ENCODE measurements at places on chromosomes 16 and 17.

DNA sequence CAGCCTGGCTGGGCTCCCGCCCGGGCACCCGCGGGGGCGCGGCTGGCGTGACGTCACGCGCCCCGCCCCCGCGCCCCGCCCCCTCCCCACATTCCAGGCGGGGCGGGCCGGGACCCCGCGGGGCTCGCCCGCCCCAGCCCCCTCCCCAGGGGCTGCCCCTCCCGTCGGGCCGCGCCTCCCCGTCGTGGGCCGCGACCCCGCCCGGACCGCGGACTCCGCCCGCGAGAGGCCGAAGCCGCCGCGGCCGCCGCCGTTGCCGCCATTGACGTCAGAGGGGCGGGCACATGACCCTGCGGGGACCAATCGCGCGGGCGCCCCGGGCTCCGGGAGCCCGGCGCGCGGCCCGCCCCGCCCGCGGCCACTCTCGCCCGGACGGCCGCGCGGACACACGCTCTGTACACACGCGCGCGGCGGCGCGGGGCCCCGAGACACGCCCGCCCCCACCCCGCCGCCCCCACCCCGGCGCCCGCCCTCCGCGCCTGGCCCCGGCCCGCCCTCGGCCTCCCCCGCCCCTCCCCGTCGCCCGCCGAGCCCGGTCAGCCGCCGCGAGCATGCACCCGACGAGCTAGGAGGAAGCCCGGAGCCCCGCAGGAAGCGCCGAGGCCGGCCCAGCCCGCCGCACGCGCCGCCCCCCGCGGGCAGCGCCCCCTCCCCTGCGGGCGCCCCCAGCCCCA is at the start of gene CMIP:
Gene CMIP (plus strand): TSS at position 361 of the 674 bp plus-strand sequence.
- peak; percentile 78 for DNase-seq

- peak; percentile 52 for DNase-seq
Measured at GRCh38 chr17:45021607-45022287, 29.7 kb downstream of the DCAKD start.

GRCh38 chr17:29791336-29792080 is 138.5 kb downstream of the SSH2 start:
- no peak for DNase-seq

DNA sequence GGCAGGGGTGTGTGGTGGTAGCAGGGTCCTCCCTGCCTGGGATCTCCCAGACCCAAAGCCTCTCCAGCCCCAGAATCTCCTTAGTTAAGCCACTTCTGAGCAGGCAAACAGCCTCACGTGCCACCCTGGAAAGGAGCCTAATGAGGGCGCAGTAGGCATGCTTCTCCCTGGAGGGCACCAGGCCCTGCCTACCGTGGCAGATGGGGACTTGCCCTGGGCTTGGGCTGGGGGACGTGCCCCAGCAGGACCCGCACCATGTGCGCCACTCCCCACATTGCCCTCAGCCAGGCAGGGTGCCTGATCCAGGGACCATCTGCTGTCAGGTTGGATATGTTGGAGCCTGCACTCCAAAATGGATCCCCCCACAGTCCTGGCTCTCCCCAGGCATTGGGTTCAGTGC is 14.2 kb downstream of the FAM83G start:
- DNase-seq = no peak

- no peak for DNase-seq
Measured at GRCh38 chr17:51463353-51463752, 203.0 kb downstream of the UTP18 start.

- DNase-seq = no peak
Measured at GRCh38 chr17:83138820-83139219, 59.4 kb downstream of the METRNL start.

- no peak for DNase-seq
Measured at GRCh38 chr17:78577296-78577695, at the start of gene DNAH17. Gene DNAH17 (minus strand): TSS chr17:78577396. CDS start chr17:78575057, 2,339 bp downstream.

DNA sequence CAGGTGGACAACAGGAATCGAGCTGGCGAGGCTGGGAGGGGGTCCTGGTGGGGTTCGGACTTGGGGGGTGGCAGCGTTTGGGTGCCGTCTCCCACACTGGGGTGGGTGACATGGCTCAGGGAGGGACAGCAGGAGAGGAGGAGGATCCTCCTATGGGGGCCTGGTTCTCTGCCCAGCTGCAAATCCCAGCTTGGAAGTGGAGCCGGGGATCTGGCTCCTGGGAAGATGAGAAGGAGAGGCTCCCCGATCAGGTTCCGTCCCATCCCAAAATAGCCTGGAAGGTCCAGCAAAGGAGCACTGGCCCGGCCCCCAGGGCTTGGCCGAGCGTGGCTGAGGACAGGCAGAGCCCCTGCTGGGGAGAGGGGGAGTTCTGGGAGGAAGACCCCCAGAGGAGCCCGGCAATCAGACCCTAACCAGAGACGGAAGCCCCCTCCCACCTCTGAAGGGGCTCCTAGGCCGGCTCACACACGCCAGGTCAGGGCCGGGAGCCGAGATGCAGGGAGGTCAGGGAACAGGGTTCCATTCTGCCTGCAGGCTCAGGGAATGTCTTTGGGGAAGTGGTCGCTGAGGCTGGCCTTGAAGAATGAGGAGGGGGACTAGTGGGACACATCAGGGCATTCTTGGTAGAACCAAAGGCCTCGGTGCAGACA is 143.7 kb downstream of the ENGASE start:
- no peak for DNase-seq

DNA sequence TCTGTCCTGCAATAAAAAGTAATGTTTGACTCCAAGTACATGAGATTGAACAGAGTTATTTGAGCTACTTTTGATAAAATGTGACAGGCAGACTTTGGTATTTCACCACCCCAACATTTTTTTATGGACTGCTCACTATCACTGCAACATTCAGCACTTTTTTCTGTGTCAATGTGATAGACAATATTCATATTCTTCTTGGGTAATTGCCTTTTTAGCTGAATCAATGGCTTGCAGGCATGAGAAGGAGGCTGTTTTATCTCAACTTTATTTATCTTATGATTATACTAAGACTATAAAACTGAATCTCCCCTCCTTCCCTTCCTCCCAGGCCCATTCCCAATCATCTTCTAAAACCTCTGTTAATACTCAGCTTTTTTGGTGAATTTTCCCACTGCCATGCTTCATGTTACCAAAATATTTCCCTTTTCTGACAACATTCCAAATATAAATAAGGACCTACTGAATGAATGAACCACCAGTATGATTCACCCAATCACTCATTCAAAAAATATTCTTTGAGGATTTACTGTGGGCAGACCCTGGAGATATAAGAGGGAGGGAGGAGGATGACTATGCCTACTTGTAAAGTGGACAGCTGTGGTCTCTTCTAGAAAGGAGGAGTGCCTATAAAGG is 67.6 kb downstream of the CDH13 start:
- DNase-seq = peak; percentile 58

GRCh38 chr16:10033556-10033955 is 148.7 kb downstream of the GRIN2A start:
- DNase-seq = no peak

- DNase-seq = peak; percentile 41
Measured at GRCh38 chr17:8681170-8681949, 50.8 kb upstream of the MYH10 start.

GRCh38 chr17:1203111-1203966 is 23.6 kb upstream of the ABR start:
- peak; percentile 42 for DNase-seq

DNA sequence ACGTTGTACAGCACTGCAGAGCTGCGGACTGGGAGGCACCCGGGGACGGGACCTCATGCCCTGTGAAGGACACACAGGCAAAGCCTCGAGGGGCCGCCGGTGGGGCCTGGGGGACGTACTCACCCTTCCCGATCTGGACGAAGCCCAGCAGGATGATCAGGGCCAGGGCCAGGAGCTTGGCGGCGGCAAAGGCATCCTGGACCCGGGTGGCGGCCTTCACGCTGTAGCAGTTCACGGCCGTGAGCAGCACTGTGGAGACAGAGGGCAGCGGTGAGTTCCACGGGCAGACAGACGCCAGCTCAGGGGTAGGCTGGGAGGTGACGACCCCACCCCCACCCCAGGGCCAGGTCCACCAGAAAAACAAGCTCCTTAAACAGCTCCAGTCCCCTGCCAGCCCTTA is 17.7 kb downstream of the SLC7A5 start:
- no peak for DNase-seq

GRCh38 chr17:8173871-8174322 is 2.3 kb downstream of the TMEM107 start:
- no peak for DNase-seq

DNA sequence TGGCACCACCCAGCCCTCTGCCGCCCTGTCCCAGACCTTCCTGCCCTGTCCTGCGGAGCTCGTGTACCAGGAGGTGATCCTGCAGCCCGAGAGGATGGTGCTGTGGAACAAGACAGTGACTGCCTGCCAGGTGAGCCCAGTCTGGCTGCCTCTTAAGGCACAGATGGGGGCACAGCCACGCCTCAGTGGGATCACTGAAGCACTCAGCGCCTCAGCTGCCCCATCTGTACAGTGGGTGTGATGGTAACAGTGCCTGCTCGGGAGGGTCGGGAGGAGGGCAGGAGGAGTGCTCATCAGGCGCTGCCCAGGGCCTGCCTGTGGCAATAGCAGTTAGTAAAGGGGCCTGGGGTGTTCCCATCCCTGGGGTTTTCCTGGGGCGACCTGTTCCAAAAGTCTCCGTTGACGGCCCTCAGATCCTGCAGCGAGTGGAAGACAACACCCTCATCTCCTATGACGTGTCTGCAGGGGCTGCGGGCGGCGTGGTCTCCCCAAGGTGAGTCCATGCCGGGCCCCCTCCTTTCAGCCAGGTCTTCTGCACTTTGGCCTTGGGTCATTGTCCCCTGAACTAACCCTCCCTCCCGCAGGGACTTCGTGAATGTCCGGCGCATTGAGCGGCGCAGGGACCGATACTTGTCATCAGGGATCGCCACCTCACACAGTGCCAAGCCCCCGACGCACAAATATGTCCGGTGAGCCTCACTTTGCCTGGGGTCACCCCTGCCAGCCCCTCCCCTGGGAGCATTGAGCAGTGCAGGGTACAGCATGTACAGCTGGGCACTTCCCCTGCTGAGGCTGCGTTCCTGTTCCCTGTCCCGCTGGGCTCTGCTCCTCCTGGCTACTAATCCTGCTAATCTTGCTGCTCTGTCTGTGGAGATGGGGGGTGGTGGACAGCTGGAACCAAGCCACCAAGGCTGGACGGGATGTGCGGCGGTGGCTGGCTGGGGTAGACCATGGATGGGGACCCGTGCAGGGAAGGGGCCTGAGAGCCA is 4.5 kb upstream of the TCAP start:
- no peak for DNase-seq

GRCh38 chr16:89143201-89143741 is 28.3 kb upstream of the CDH15 start:
- DNase-seq = no peak

GRCh38 chr17:65902831-65903522 is 289.0 kb downstream of the CEP112 start:
- DNase-seq = no peak

GRCh38 chr16:2079991-2080390 is 32.2 kb downstream of the TSC2 start:
- DNase-seq = no peak

GRCh38 chr16:89919535-89920406 is 1.1 kb downstream of the MC1R start:
- no peak for DNase-seq

DNA sequence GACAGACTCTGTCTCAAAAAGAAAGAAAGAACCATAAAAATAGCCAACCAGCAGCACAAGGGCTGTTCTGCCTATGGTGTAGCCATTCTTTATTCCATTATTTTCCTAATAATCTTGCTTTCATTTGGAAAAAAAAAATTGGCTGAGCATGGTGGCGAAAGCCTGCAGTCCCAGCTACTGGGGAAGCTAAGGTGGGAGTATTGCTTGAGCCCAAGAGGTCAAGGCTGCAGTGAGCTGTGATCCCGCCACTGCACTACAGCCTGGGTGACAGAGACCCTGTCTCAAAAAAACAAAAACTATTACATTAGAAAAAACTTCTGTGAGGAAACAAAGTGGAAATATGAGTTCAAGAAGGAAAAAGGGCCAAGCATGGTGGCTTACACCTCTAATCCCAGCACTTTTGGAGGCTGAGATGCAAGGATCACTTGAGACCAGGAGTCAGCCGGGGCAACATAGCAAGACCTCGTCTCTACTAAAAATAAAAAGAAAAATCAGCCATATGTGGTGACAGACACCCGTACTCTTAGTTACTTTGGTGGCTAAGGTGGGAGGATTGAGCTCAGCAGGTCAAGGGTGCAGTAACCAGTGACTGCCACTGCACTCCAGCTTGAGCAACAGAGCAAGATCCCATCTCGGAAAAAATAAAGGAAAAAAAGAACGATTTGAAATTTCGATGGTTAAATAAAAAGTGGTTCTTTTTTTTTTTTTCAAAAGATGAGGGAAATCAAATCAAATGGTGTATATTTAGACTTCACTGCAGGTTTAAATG is 2.5 kb downstream of the DCAKD start:
- DNase-seq = no peak

- DNase-seq = no peak
Measured at GRCh38 chr16:77085981-77086380, 105.0 kb upstream of the MON1B start.

- no peak for DNase-seq
Measured at GRCh38 chr17:12743046-12743445, 46.3 kb upstream of the ARHGAP44 start.

DNA sequence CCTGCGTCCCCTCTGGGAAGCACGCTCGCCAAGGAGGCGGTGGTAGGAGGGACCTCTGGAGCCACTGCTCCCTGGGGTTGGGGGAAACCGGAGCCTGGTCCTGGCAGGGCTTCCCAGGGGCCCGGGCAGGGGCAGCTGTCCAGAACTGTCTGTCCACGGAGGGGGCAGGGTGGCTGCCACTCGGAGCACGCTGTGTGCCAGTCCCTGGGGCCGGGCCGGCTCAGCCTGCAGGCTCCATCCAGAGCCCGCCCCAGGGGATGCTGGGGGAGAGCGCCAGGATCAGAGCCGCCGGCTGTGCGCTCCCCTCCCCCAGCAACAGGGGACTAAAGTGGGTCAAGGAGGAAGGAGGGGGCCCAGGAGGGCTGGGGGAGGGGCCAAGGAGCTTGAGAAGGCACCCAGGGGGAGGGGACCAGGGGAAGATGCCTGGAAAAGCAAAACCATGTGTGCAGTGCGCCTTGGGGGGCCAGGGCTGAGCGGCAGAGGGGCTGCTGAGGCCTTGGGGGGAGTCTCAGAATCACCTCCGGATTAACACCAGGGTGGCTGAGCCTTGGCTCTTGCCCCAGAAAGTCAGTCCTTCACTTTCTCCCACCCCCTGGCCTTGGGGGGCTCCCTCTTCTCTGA is 21.3 kb downstream of the ZNF423 start:
- DNase-seq = no peak

- no peak for DNase-seq
Measured at GRCh38 chr16:77896415-77897128, 108.2 kb downstream of the VAT1L start.

GRCh38 chr17:9918352-9918751 is 13.3 kb upstream of the RCVRN start:
- no peak for DNase-seq

GRCh38 chr17:81607431-81607830 is 29.5 kb downstream of the NPLOC4 start:
- peak; percentile 26 for DNase-seq

GRCh38 chr17:65498816-65499215 is 62.6 kb downstream of the AXIN2 start:
- DNase-seq = no peak

GRCh38 chr17:67482764-67483163 is 105.7 kb downstream of the PITPNC1 start:
- no peak for DNase-seq

Measured in foreskin fibroblast (primary cell).